ENCODE measurements at places on chromosomes 2 and 18.

DNA sequence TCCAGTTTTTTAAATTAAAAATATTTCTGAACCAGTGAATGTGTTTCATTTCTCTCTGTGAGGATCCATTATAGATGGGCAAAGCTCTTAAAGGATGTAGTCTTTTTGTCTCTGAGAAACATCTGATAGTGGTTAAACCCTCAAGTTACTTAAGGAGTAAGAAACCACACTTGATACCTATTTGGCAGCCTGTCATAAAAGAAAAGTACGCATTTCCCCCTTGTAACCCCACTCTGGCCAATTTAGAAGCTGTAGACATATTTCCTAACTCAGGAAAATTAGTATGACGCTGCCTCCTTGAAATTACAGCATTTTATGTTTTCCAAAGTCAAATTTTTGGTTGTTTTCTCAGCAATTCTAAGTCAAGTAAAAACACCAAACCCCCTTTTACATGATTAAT lies 2.0 kb downstream of the STAT4 start:
- DNase-seq, result no peak

GRCh38 chr2:198916548-198917080 lies 541.1 kb downstream of the SATB2 start:
- DNase-seq, result no peak

GRCh38 chr2:1632510-1632909 lies 111.8 kb downstream of the PXDN start:
- no peak for DNase-seq

DNA sequence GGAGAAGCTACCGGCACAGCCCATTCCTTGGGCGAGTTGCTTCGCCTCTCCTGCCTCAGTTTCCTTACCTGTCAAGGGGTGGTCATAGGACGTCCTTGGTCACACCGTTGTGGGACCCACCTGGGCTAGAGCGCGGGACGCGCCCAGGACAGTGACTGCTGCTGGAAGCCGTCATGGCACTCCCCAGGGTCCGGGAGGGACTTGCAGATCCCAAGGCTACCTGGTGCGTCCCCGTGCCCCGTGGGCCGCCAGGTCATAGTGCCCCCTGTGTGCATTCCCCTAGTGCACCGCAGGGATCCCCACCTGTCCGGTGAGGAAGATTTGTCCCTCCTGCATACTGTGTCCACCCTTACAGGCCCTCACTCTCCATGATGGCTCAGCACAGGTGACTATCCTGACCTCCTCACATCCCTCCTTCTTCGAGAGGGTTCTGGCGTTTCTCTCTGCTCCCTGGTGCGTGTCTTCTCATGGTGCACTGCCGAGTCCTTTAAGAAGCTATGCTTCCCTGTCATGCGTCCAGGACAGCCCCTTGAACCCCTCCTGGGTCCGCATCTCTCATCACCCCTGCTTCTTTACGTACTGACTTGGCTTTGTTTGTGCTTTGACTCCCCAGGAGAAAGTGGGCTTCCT lies 886 bp upstream of the STK25 start:
- no peak for DNase-seq

GRCh38 chr2:38709567-38710194 lies 41.5 kb downstream of the SRSF7 start:
- no peak for DNase-seq

- DNase-seq, result no peak
Observed at GRCh38 chr18:39178166-39178565, 1612.6 kb upstream of the CELF4 start.

GRCh38 chr2:73292906-73293533 lies 328 bp downstream of the EGR4 start:
- peak; percentile 50 for DNase-seq

DNA sequence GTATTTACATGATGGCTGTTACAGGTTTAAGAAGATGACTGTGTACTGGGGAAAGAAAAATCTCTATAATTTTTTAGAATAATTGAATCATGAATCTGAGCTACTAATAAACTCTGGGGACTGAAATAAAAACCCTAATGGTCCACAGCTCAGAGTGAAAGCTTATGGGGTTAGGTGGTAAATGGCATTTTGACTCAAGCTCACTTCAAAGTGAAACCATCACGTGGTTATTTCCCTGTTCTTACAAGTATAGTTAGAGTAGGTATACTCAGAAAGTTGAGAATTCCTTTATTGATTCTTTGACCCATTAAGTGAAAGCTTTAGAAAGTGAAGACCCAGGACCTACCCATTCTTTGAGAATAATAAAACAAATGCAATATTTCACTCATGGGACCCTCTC lies 626.2 kb upstream of the SETBP1 start:
- DNase-seq, result no peak

DNA sequence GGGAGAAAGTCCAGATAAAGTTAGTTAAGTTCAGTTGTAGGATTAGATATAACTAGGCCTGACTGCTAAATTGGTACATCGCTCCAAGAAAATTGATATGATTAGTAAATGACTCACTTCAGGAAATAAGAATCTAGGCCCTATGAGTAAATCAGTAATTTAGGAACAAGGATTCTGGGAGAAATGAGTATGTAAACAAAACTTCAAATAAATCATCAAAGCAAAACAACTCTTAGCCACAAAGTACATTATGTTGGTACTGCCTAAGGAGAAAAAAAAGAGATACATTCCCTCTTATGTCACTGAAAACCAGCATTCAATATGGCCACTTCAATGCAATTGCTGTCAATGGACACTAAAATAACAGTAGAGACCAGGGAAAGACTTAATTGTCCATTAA lies 529.1 kb downstream of the ZNF804A start:
- DNase-seq, result no peak

DNA sequence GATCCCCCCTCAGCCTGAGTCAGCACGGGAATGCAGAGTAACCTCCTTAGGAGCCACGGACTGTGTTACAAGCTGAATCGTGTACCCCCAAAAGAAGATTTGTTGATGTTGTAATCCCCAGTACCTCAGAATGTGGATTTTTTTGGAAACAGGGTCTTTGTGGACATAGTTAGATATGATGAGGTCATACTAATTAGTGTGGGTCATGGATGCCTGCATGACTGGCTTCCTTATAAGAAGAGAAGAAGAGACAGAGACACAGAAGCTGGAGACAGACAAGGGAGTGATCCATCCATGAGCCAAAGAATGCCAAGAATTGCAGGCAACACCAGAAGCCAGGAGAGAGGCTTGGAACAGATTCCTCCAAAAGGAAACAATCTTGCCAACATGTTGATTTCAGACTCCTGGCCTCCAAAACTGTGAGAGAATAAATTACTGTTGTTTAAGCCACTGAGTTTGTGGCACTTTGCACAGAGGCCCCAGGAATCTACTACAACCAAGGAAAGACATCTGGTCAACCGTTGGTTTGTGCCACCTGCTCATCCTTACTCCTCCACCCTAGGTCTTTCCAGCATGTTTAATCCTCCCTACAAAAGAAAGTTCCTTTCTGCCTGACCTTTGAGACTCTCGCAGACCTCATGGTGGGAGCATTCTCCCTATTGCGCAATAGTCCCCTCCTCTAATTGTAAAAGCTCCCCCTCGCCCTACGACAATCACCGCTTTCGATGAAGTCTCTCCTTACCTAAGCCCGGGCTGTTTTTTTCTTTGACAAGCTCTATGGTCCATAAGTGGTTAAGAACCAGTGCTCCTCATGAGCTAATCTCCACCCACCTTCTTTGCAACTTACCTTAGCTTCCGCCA lies 91.6 kb downstream of the DNER start:
- DNase-seq, result no peak

DNA sequence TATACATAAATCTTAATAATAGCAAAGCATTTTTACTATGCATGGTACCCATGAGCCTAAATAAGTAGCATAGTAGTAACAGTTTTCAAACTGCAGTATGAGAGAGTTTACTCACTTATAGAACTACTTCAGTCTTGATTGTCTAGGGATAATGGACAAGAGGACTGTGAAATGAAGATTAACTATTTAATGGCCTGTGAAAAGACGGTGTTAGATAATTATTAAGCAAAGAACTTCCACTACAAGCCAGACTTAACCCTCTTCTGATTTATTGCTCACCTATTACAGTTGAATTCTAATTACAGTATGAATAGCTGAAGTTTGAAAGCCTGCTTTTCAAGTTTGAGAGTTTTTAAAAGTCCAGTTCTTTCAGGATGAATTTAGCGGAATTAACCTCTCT lies 18.9 kb downstream of the PIK3C3 start:
- DNase-seq, result no peak

DNA sequence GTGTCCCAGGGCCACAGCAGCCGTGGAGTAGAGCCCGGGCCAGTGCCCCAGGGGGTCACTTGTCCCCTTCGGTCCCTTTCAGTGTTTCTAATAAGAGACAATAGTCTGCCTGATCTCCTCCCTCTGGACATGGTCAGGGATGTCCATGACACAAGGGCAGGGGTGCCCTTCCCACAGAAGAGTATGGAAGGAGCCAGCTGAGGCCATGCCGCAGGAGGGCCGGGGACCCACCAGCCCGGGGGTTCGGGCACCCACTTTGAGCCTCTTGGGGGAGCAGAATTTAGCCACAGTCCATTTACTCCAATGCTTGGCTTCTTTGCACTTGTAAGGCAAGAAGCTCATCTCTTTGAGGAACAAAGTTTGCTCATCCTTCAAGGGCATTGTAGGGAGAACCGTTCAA lies 88.7 kb upstream of the ATG16L1 start:
- DNase-seq, result no peak

DNA sequence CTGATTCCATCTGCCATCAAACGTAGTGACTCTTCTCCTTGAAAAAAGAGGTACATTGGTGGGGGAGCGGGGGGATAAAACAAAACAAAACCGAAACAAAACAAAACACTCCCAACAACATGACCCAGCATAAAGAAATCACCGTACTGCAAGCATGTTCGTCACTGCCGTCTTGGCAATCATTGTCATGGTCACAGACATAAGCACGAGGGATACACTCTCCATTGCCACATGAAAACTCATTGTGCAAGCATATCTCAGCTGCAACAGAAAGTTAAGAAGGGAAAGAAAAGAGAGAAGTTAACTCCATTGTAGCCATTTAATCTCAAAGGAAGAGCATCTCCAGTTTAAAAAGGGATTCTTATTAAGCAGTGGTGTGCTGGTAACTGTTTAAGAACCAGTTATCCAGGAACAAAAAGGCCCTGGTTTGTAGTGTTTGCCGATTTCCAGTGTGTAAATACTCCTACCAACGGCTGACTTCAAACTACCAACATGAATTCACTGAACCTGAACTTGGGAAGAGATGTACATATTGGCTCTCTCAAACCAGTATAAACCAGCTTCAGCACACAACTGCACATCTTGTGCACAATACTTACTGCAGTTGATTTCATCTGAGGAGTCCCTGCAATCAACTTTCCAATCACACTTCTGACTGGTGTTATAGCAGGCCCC lies 68.2 kb downstream of the LRP2 start:
- DNase-seq, result no peak

GRCh38 chr2:104539649-104540048 lies 314.3 kb upstream of the POU3F3 start:
- no peak for DNase-seq

DNA sequence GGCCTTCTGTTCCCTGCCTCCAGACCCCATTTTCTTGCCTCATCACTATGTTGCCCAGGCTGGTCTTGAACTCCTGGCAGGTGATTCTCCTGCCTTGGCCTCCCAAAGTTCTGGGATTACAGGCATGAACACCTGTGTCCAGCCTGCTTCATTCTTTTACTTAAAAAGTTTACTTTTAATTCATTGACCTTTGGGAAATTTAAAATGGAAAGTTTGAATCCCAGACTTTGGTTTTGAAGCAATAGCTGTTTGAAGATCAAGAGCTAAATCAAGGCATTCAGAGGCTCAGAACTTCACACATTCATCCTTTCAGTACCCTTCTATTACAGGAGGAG lies 79.3 kb upstream of the SESTD1 start:
- DNase-seq, result no peak

GRCh38 chr2:178718283-178718682 lies 88.9 kb downstream of the TTN start:
- DNase-seq, result no peak

- DNase-seq, result no peak
Observed at GRCh38 chr18:13454363-13455150, 236.0 kb downstream of the LDLRAD4 start.

DNA sequence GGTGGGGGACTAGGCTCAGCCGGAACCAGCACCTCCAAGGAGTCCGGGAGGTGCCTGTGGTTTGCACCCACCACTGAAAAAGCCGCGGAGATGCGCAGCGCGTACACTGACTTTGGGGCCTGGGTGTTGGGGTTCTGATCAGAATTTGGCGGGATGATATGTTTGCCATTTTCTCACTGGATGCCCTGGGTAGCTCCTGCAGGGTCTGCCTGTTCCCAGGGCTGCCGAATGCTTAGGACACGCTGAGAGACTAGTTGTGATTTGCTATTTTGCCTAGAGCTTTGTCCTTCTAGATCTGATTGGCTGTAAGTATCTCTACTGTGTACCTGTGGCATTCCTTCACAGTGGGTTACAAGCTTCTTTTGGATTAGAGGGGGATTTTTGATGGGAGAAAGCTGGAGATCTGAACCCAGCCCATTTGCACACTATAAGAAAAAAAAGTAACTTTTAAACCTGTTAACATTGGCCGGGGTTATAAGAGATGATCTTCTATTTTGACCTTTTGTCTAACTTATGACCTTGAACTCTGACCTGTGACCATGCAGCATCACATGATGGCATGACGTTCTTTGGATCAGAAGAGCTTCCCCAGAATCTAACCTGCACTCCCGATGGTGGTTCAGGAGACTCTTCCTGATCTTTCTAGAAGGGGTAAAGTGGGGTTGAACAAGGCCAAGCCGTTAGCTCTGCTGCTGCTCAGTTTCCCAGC lies 1.6 kb downstream of the KCNE4 start:
- DNase-seq, result no peak

GRCh38 chr18:11991021-11991795 lies 9.9 kb downstream of the IMPA2 start:
- no peak for DNase-seq
